Lung microvascular endothelial cell (primary cell): ENCODE measurements at places on chromosomes 5 and 9. TPM values are rescaled to one million over a fixed set of nuclear protein-coding genes. Genes with fewer than 3 reads are reported as not detected.

Gene ZNF484
- total RNA-seq = 6.8 and 7.9 TPM in 2 replicates

Gene EGR1
- 0.44 and 4.8 TPM in 2 replicates for total RNA-seq

Gene GABRA1
- not detected in 2 replicates for total RNA-seq

GRCh38 chr5:5678909-5679308 is 256.4 kb downstream of the ICE1 start:
- DNase-seq = no peak

- no peak for DNase-seq
These were observed 89.1 kb upstream of the COL5A1 start for GRCh38 chr9:134552349-134552990.

GRCh38 chr9:87494970-87495471 is 2.6 kb upstream of the DAPK1 start:
- DNase-seq = no peak

DNA sequence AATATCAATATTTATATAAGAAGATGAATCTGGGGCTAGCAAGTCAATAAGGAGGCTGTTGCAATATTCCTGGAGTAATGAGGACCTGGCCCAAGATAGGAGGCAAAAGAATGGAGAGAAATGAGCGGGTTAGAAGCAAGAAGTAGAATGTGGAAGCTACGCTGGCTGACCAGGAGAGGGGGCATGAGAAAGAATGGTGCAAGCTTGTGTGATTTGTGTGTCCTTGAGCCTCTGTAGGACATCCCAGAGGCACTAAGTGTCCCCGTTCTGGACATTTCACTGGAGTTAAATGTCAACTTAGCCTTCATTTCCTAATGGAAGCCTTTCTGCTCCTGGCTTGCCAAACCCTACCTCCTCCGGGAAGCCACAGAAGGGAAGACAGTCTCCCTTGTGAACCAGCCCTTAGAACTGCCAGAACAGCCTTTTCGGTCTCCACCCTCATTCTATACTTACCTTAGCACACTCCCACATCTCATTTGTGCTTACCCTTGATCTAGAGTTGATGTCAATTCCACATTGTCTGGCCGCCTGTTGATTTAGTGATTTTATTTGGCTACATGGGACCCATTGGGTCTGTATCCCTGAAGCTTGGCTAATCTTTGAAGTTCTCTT is 6.7 kb upstream of the PDE6A start:
- DNase-seq = no peak

- no peak for DNase-seq
These were observed 64.5 kb downstream of the PAM start for GRCh38 chr5:102819634-102820033.

- peak; percentile 49 for DNase-seq
These were observed 431.0 kb upstream of the MEF2C start for GRCh38 chr5:89313804-89314588.
